ENCODE measurements at places on chromosomes 6 and 20. TPM values are rescaled to one million over a fixed set of nuclear protein-coding genes. Genes with fewer than 3 reads are reported as not detected.

DNA sequence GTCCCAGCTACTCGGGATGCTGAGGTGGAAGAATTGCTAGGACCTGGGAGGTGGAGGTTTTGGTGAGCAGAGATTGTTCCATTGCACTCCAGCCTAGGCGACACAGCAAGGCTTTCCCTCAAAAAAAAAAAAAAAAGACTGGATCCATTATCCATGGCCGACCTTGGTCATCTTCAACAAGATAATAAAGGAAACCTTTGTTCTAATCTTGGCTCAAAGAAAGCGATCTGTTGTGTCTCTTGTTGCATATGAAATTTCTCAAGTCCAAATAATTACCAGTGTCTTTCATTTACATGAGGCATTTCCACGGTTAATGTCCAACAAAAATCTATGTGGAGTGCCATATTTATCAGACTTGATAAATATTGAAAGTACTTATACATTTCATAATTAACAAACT, 23.7 kb upstream of the KIF16B start:
- H3K4me3 ChIP-seq, result no peak overlapping the region
- no peak overlapping the region for H3K27ac ChIP-seq
- no peaks in the 10 kb centered on the region for H3K4me1 ChIP-seq
- peaks cover 5% of the 10 kb centered on the region for H3K27me3 ChIP-seq
- no peak for DNase-seq

DNA sequence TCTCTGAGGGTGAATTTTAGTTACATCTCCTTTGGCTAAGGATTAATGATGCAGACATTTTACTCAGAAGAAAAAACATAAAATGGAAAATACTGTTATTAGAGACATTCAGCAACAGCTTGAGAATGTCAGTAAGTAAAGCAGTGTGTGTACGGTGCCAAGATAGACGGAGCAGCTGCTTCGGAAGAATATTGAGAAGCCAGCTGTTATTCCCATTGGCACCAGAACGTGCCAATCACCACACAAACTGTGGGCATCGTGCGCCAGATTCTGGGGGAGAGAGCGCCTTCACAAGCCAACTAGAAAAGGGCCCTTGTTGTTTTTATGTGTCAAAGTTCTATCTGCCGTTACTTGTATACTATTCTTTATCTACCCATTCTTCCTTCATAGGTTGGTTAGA, 163.4 kb downstream of the MTFR2 start:
- H3K4me3 ChIP-seq, result no peak overlapping the region
- no peak for DNase-seq
- no peak overlapping the region for H3K27ac ChIP-seq
- no peaks in the 10 kb centered on the region for H3K27me3 ChIP-seq
- H3K4me1 ChIP-seq, result peaks cover 9% of the 10 kb centered on the region

Gene CYB5R4
- total RNA-seq, result 17.0 TPM

DNA sequence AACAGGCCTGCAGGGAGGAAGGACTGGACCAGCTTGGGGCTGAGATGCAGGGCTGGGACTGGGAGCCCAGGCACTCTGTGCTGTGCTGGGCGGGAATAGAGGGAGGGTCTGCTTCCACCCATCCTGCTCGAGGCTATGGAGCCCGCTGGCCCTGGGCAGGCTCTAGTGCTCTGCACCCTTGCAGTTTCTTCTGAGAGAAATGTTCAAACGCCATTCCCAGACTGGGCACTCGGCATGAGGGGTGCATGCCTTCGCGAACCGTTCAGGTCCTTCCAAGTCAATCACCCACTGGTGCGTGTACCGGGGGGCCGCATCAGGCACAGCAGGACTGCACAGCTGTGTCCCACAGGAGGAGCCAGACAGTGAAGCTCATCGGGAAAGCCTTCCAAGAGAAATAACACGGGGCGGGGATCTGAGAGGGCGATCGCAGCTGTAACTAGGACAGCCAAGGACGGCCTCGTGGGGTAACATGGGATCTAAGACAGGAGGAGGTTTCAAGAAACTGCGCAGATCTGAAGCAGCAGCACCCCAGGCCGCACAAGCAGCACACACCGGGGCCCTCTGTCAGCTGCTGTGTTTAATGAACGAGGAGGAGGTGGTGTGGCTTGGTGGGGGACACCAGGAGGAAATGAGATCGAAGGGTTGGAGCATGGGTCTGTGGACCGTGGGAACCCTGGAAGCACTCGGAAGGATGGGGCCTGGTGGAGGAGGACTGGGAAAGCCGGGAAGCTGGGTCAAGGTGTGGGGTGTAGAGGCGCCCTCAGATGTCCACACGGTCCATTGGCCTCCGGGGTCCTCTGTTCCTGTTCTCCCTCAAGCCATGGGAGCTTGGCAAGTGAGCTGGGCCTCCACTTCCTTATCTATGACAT, 26.1 kb upstream of the PYGB start:
- H3K36me3 ChIP-seq, result peaks cover 73% of the 10 kb centered on the region
- no peaks in the 10 kb centered on the region for H3K27me3 ChIP-seq
- no peak overlapping the region for H3K4me3 ChIP-seq
- H3K27ac ChIP-seq, result peak overlapping the region; percentile 70

Gene SLC22A16
- not detected for total RNA-seq

GRCh38 chr20:38156888-38157634, 8.0 kb downstream of the TGM2 start:
- no peaks in the 10 kb centered on the region for H3K27me3 ChIP-seq
- DNase-seq, result peak; percentile 57
- no peak overlapping the region for H3K4me3 ChIP-seq
- no peak overlapping the region for H3K27ac ChIP-seq

Gene SLC26A8
- 0.58 TPM for total RNA-seq

- H3K4me3 ChIP-seq, result no peak overlapping the region
- H3K4me1 ChIP-seq, result no peaks in the 10 kb centered on the region
- H3K27me3 ChIP-seq, result peaks cover 20% of the 10 kb centered on the region
- H3K27ac ChIP-seq, result no peak overlapping the region
- DNase-seq, result no peak
Measured at GRCh38 chr20:22394583-22394982, 189.8 kb downstream of the FOXA2 start.

Gene RAET1G
- not detected for total RNA-seq

DNA sequence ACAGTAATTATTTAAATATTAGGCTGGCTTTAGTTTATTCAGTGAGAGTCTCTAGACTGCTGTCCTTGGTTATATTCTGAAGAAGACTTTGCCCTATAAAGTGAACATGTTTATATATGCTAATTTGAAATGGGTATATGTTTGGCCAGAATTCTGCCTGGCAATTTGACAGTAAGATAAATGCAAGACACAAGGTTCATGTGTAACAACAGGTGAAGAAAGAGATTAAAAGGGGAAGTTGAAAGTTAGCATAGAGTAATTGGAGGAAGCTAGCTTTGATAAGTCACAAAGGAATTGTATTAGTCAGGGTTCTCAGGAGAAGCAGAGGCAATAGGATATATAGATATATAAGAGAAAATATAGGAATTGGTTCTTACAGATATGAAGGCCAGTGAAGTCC, 191.4 kb downstream of the CENPW start:
- no peaks in the 10 kb centered on the region for H3K27me3 ChIP-seq
- no peaks in the 10 kb centered on the region for H3K36me3 ChIP-seq
- no peak overlapping the region for H3K4me3 ChIP-seq
- no peaks in the 10 kb centered on the region for H3K4me1 ChIP-seq
- H3K27ac ChIP-seq, result no peak overlapping the region

Gene HLA-DQA1
- total RNA-seq, result not detected

Gene VIP
- total RNA-seq, result 1.3 TPM

Gene SIM1
- total RNA-seq, result not detected
